Astrocyte of the spinal cord (primary cell): ENCODE measurements at places on chromosomes 11 and 22.

- no peak for DNase-seq
Observed at GRCh38 chr11:118536726-118537125, 5.7 kb downstream of the TMEM25 start.

DNA sequence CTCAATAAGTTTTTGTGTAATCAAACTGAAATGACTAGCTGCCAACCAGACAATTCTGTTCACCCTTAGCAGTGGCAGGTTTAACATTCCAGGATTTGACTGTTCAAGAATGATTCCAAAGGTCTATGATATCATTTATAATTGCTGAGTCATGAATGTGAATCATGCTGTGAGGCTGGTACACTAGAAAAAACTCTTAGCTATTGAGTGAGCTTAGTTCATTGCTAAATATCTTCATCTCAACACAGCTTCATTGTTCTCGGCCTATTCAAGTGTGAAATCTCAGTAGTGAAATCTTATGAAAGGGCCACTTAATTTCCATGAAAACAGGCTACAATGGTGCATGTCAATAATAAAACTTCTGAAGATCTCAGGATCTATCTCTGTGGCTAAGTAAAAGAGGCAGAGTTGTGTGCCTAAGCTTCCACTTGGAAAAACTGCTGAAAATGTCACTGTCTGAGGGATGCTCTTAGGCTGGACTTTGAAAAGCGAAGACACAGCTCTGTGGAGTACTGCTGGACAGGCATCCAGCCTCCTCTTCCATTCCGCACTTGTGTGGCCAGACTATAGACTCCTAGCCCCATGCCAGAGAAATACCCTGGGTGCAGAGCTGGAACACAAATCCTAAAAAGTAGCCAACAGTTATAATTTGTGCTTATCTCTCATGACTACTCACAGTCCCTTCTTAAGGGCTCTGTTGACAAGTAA is 12.8 kb downstream of the AQP11 start:
- DNase-seq = peak; percentile 84

DNA sequence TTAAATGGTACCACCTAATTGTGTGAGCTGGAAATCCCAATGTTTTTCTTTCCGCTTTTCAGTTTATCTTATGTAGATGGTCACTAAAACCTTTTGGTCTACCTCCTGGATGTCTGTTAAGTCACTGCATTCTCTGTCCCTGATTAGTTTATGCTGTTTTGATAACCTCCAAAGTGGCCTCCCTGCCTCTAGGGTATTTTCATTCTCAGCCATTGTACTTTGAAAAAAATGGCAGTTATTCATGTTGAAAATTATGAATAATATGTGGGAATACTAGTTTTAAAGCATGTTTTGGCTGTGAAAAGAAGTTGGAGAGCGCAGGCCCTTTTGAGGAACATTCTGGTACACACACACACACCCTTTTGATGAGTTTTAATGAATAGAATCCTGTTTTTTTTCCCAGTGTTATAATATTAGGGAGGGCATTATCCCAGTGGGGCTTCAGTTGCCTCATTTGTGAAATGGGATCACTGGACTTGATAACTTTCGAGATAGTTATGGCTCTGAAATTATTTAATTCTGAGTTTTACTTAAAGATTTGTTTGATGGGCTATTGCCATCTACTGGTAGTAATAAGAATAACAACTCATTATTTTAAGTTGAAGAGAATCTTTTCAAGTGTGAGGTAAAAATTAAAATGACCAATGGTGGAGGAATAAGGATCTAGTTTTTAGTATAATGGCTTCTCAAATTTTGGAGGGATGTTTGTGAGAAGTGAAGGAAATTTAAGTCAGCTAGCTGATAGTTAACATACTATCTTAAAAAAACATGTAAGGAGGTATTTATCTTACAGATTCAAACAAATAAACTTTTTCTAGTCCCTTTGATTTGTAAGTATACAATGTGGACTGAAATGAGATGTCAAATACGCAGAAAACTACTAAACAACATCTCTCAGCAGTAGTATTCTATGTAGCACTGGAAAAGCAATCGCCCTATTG is 3.9 kb downstream of the FDX1 start:
- peak; percentile 65 for DNase-seq

- DNase-seq = no peak
Observed at GRCh38 chr22:46577368-46578249, 40.2 kb upstream of the CELSR1 start.

DNA sequence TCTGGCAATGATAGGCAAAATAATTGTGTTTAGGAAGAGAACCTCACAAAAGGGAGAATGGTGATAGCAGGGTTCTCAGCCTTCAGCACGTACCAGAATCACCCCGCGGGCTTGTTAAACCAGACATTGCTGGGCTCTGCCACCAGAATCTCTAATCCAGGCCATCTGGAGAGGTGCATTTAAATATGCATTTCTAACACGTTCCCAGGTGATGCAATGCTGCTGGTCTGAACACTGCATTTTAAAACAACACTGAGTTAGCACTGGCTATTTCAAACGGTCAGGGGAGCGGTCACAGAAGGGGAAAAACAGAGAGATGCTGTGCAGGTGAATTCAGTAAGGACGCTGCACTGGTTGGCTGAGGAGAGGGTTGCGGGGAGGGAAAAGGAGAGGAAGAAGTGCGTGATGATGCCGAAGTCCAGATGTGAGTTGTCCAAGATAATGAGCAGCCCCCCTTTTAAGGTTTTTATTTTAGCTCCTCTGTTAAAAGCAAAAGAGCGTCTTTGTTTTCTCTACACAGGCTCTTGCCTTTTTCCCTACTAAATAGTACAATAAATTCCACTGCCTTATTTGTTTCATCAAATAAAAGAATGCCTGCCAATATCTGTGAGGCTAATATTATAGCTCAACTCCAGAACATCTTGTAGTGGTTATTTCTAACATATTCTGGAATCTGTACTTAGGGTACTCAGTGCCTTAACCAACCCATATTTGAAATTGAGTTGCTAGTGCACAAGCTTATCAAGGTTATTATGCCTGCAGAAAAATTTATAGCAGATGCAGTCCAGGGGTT is 109.6 kb upstream of the POU2AF2 start:
- no peak for DNase-seq

DNA sequence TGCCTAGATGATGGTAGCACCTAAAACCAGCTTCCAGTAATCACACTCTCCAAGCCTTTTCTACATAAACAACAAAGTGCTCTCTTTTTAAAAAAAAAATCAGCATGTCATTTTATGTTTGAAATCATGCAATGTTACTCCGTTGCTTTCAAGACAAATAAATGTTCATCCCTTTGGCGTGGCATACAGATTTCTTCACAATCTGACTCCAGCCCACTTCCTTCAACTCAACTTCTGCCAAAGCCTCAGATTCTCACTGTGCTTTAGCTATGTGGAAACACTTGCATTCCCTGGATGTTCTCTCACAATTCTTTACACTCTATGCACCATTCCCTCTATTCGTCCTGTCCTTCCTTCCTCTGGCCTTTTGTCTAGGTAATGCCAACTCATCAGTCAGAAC is 206.3 kb upstream of the BLID start:
- DNase-seq = no peak

GRCh38 chr22:40875111-40875510 is 13.2 kb upstream of the DNAJB7 start:
- DNase-seq = no peak

- DNase-seq = no peak
Observed at GRCh38 chr11:132052904-132053303, 682.5 kb downstream of the NTM start.

DNA sequence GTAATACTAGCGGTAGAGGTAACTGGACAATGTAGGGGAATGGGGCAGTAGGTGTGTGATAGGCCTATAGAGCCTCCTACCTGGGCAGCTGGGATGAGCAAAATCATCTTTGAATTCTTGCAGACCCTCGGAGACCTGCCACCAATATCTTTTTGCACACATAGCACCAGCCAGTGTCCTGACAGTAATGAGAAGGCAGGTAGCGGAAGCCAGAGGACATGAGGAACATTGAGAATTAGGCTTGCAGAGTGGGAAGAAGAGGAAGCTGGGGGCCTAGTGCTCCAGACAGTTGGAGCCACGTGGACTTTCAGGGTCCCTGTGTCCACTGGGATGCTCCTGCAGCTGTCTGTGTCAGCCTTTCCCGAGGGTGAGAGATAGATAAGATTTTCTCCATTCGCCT is 17.2 kb upstream of the SYT13 start:
- DNase-seq = no peak

DNA sequence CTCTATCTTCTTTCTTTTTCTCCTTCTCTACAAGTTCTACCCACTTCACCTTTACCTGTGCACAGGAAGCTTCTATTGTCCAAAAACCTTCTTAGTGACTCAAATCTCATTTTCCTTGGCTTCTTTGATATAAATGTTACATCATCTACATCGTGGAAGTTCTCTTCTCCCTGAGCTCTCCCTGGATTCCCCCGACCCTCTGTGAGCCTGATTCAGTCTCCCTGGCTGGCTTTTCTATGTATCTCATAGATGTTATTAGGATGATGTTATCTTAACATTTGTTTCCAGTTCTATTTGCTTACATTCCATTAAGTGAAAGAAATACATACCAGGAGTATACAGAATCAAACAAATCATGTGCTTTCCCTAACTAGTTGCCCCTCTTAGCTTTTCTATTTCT is 235.8 kb upstream of the PITPNB start:
- DNase-seq = peak; percentile 19

DNA sequence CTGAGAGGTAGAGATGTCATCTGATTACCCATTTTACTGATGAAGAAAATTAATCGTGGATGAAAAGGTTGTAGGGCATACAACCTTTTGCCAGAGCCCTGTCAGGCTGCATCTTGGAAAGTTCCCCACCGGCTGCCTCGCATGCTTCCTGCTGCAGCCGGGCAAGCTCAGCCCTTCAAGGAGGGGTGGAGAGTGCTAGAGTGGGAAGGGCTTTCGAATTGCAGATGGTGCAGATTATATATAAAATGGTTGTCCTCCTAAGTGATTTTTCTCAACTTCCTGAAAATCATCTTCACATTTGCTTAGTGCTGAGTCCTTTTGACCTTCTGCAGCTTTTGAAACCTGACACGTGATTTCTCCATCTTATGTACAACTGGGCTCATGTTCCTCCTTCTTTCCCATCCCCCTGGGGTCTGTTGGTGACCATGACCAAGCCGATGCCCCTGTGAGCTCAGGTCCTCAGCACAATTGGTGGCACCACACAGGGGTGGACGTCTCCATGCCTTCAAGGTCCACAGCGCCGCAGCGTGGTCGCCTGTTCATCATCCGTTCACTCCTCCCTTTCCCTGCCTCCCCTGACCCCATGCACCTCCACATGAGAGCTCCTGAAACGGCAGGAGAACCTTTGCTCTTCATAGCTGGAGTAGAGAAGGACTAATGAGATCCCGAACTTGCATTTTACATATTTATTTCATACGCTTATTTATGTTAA is 47.6 kb upstream of the MYO18B start:
- no peak for DNase-seq

DNA sequence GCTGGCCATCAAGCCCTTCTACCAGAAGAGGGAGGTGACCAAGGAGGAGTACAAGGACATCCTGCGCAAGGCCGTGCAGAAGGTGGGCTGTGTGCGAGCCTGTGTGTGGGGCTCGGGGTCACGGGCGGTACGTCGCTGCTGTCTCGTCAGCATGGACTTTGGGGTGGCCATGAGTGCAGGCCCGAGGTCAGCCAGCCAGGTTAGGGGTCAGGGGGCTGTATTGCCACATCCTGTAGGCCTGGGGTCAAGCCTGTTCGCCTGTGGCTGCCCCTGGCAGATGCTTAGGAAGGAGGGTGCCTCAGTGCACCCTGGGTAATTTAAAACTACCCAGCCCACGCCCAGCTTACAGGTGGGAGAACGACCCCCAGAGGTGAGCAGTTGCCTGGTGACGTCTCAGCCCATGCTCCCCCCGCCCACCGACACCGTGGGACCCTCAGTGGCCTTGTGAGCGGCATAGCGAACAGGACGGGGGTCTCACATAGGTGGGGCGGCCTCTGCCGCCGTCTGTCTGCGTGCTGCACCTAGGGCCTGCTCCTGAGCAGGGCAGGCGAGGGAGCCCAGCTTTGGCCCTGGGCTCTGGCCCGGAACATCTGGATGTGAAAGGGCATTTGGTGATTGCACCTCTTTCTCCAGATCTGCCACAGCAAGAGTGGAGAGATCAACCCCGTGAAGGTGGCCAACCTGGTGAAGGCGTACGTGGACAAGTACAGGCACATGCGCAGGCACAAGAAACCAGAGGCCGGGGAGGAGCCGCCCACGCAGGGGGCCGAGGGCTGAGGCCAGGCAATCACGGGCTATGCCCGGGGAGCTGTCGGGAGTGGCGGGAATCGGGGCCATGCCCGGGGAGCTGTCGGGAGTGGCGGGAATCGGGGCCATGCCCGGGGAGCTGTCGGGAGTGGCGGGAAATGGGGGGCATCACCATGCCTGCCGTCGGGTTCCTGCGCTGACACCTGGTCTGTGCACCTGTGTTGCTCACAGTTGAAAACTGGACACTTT is 4.5 kb downstream of the IRF7 start:
- DNase-seq = no peak

DNA sequence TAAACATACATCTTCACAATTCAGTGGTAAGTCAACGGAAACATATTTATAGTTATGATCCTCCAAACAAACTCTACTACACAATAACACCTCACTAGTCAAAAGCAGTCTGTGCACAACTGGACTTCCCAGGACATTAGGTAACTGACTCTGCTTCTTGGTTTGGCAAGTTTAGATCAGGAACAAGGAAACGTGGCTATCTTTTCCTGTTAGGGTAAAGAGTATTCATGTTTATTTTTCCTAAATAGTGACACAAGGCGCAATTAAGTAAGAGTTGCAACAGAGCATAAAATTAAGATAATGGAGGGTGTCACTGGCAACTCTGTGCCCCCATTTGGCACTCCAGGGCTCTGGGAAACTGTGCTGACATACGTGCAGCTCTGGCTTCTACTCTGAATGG is 70.2 kb upstream of the TP53AIP1 start:
- DNase-seq = no peak

DNA sequence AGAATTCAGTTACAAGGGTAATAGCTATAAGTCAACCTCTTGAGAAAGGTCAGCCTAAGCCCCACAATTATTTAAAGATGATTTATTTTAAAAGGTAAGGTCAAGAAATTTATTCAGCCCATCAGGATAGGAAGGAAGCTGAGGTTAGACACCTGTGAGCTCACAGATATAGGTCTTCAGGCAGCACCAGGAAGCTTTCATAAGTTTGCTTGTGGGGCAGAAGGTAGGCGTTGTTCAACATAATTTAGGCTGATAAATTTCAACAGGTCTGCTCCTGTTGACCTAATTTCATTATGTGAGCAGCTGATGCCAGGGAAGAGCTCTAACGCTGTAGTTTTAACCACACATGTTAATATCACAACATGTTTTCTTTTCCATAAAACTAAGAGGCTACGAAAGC is 118.1 kb upstream of the APOA1 start:
- no peak for DNase-seq

GRCh38 chr11:1449490-1450243 is 36.9 kb downstream of the MOB2 start:
- DNase-seq = no peak

- DNase-seq = no peak
Observed at GRCh38 chr11:38278457-38279141, 1680.6 kb upstream of the RAG2 start.
